ENCODE measurements at places on chromosomes 11 and 22. TPM values are rescaled to one million over a fixed set of nuclear protein-coding genes. Genes with fewer than 3 reads are reported as not detected.

Gene CABP4
- total RNA-seq = 2.0 TPM

Gene PGA4
- total RNA-seq = 0.52 TPM

Gene KCNJ1
- total RNA-seq = not detected

Gene APOL6
- total RNA-seq = 51.4 TPM

Gene PIWIL4
- total RNA-seq = 5.9 TPM

Gene IL17RA
- 18.5 TPM for total RNA-seq

Gene CSNK2A3
- total RNA-seq = 1.5 TPM

Gene PARVG
- total RNA-seq = 3.6 TPM

Gene ADM2
- total RNA-seq = 5.4 TPM

Gene MUC6
- total RNA-seq = not detected

Gene FOLH1
- total RNA-seq = 0.46 TPM

Gene GGT1
- 195 TPM for total RNA-seq

Gene ZBTB3
- total RNA-seq = 14.5 TPM

Gene DENND5A
- total RNA-seq = 8.0 TPM

Gene SCO2
- total RNA-seq = 5.7 TPM

Gene CASP4
- 21.2 TPM for total RNA-seq

Gene CHCHD10
- 538 TPM for total RNA-seq

Gene OR5A1
- total RNA-seq = not detected
